ENCODE measurements at places on chromosomes 13 and 19. TPM values are rescaled to one million over a fixed set of nuclear protein-coding genes. Genes with fewer than 3 reads are reported as not detected.

DNA sequence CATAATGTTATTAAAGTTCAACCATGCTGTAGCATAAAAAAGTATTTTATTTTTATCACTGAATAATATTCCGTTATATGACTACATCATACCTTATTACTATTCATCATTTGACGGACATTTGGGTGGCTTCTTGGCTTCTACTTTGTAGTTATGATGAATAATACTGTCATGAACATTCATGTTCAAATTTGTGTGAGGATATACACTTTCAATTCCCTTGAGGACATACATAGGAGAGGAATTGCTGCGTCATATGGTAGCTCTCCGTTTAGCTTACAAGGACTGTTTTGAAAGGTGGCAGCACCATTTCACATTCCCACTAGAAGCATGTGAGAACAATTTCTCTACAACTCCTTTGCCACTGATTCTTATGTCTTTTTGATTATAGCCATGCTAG lies 910.8 kb upstream of the MIR17HG start:
- H3K27ac ChIP-seq: no peak overlapping the region
- no peak for DNase-seq
- no peak overlapping the region for H3K4me3 ChIP-seq
- no peaks in the 10 kb centered on the region for H3K36me3 ChIP-seq

- no peaks in the 10 kb centered on the region for H3K4me1 ChIP-seq
- no peak overlapping the region for H3K4me3 ChIP-seq
- no peak overlapping the region for H3K27ac ChIP-seq
- no peaks in the 10 kb centered on the region for H3K27me3 ChIP-seq
Observed at GRCh38 chr19:43682824-43683661, 13.1 kb upstream of the PLAUR start.

GRCh38 chr13:39612023-39612637 lies 9.1 kb upstream of the LHFPL6 start:
- H3K27me3 ChIP-seq: no peaks in the 10 kb centered on the region
- H3K4me1 ChIP-seq: no peaks in the 10 kb centered on the region
- H3K36me3 ChIP-seq: no peaks in the 10 kb centered on the region

DNA sequence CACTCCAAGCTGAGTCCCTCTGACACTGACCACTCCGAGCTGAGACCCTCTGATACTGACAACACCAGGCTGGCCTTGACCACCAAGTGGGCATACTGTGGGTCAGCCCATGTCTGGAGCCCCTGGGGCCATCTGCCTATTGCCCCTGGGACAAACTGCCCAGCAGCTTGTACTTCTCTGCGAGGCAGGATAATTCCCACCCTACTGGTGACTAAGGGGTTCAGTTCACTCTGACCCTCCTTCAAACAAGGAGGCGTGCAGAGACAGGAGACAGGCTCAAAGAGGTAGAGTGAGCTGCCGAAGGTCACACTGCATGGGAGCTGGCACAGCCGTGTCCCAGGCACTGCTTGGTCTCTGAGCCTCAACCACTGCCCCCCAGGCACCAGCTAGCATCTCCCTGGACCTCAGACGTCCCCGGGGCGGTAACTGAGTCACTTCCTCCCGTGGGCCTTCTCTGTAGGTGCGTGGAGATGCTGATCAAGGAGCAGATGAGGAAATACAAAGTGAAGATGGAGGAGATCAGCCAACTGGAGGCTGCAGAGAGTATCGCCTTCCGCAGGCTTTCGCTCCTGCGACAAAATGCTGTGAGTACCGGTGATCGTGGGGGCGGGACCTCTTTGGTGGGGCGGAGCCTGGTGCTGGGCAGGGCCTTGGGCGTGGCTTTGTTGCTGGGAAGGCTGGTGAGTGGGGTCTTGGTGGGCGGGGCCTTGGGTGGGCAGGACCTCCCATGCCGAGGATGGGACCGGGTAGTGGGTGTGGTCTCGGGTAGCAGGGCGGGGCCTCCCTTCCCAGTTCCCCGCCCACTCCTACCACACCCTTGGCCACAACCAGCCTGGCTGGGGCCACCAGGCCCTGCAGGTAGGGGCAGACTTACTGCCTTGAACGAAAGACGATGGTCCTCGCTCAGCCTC lies 5.8 kb upstream of the USE1 start:
- DNase-seq: peak; percentile 98
- no peak overlapping the region for H3K4me3 ChIP-seq
- no peak overlapping the region for H3K27ac ChIP-seq

GRCh38 chr13:27476943-27477703 lies 26.8 kb upstream of the MTIF3 start:
- no peak overlapping the region for H3K4me3 ChIP-seq
- no peaks in the 10 kb centered on the region for H3K27me3 ChIP-seq
- DNase-seq: no peak

Gene FGF21
- total RNA-seq: 0.55 TPM

Gene ARHGEF7
- 50.9 TPM for total RNA-seq

Gene GPR12
- not detected for total RNA-seq

Gene CD33
- 0.09 TPM for total RNA-seq

Measured in H9 (cell line).